ENCODE measurements at places on chromosomes 2 and 18.

- H3K27ac ChIP-seq: no peak overlapping the region
- H3K36me3 ChIP-seq: peaks cover 20% of the 10 kb centered on the region
- peaks cover 16% of the 10 kb centered on the region for H3K4me1 ChIP-seq
These were observed 165.4 kb upstream of the ZFP36L2 start for GRCh38 chr2:43391878-43392215.

- H3K27me3 ChIP-seq: no peaks in the 10 kb centered on the region
- H3K4me1 ChIP-seq: peaks cover 25% of the 10 kb centered on the region
- H3K27ac ChIP-seq: peak overlapping the region; percentile 47
These were observed 53.1 kb downstream of the SLC39A10 start for GRCh38 chr2:195709901-195710806.

- no peaks in the 10 kb centered on the region for H3K36me3 ChIP-seq
- H3K27ac ChIP-seq: no peak overlapping the region
- no peak for DNase-seq
- H3K4me3 ChIP-seq: no peak overlapping the region
- no peaks in the 10 kb centered on the region for H3K27me3 ChIP-seq
These were observed 70.8 kb downstream of the MYO3B start for GRCh38 chr2:170248574-170249393.

DNA sequence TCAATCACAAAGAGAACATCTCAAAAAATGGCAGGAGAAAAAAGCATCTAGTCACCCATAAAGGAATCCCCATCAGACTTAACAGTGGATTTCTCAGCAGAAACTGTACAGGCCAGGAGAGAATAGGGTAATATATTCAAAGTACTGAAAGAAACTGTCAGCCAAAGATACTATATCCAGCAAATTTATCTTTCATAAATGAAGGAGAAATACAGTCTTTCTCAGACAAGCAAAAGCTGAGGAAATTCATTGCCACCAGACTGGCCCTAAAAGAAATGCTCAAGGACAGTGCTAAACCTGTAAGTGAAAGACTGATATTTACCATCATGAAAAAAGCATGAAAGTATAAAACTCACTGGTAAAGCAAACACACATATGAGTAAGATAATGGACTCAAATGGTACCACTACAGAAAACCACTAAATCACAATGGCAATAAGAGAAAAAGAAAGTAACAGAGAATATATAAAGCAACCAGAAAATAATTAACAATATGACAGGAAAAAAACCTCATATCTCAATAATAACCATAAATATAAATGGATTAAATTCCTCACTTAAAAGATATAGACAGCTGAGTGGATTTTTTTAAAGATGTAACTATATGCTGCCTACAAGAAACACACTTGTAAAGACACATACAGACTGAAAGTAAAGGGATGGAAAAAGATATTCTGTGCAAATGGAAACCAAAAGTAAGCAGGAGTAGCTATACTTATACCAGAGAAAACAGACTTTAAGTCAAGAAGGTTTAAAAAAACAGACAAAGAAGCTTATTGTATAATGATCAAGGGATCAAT, 83.4 kb upstream of the STK39 start:
- H3K27me3 ChIP-seq: no peaks in the 10 kb centered on the region
- H3K36me3 ChIP-seq: no peaks in the 10 kb centered on the region
- no peak for DNase-seq
- H3K27ac ChIP-seq: no peak overlapping the region

GRCh38 chr2:22690096-22690495, 694.9 kb upstream of the KLHL29 start:
- no peak for DNase-seq
- H3K36me3 ChIP-seq: no peaks in the 10 kb centered on the region
- H3K27ac ChIP-seq: no peak overlapping the region
- no peaks in the 10 kb centered on the region for H3K27me3 ChIP-seq

DNA sequence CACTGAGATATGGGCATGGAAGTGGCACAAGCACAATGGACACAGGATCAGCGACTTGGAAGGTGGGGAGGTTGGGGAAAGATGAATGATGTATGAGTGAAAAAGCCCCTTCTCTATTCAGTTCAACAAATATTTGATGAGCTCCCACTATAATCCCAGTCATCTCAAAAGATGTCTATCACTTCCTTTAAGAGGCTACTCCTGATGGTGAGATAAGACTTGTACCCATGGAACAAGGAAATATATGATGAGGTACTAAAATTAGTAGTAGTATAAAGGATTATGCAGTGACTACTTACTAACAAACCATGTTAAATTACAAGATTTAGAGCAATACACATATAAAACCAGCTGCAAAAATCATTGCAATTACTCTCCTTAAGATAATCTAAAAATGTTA, 107.8 kb upstream of the COL5A2 start:
- H3K27ac ChIP-seq: peak overlapping the region; percentile 75
- no peaks in the 10 kb centered on the region for H3K36me3 ChIP-seq
- H3K27me3 ChIP-seq: no peaks in the 10 kb centered on the region
- DNase-seq: no peak

DNA sequence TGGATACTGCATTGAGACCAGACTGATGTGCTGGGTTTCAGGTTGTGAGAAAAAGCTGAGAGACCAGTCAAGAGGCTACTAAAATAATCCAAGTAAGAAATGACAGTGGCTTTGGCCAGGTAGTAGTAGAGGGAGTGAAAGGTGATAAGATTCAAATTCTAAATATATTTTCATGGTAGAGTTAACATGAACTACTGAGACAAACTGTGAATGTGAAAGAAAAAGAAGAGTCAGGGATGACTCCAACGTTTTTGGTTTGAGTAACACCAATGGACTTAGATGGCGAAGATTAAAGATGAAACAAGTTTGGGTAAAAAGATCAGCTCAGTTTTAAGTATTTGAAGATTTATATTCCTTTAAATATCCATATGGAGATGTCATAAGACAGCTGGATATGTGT, 209.4 kb downstream of the ZEB2 start:
- H3K27me3 ChIP-seq: no peaks in the 10 kb centered on the region
- H3K27ac ChIP-seq: no peak overlapping the region
- H3K36me3 ChIP-seq: no peaks in the 10 kb centered on the region
- no peaks in the 10 kb centered on the region for H3K4me1 ChIP-seq
- H3K4me3 ChIP-seq: no peak overlapping the region
- no peak for DNase-seq

DNA sequence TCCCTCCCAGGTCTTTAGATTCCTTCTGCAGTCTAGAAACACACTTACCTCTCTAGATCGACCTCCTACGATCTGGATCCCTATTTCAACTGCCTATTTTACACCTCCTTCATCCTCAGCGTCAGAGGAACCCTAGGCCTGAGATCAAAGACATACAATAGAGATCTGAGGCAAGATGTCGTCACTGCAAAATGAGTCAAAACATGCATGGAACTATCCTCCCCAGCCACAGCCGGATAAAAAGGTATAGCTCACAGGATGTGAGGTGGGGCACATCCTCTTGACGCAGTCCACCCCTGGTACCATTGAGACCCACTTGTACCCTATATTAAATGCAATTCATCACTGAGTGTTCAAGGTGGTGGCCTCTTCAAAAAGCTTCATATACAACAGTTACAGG, 63.7 kb upstream of the DNAJC10 start:
- no peaks in the 10 kb centered on the region for H3K4me1 ChIP-seq
- DNase-seq: no peak
- no peaks in the 10 kb centered on the region for H3K27me3 ChIP-seq
- no peak overlapping the region for H3K4me3 ChIP-seq
- no peak overlapping the region for H3K27ac ChIP-seq

- H3K27me3 ChIP-seq: no peaks in the 10 kb centered on the region
- no peak for DNase-seq
- H3K27ac ChIP-seq: no peak overlapping the region
- H3K4me1 ChIP-seq: peaks cover 23% of the 10 kb centered on the region
- no peak overlapping the region for H3K4me3 ChIP-seq
These were observed 19.7 kb downstream of the PTPN18 start for GRCh38 chr2:130375291-130376266.

DNA sequence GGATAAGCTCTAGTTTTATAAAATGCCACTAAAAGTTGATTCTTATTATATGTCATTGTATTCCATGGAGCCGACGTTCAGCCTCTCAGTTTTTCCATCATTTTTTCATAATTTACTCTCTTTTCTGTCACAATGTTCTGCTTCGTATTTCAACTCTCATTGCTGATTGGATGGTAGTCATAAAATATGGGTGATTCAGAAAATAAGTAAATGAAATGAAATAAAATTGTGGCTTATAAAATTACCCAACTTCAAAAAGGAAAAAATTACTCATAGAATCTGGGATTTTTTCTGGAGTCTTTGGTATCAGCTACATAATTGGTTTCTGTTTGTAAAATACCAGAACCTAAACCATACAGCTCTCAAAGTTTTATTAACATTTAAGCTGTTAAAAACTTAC, 139.7 kb upstream of the ITGA4 start:
- no peak overlapping the region for H3K4me3 ChIP-seq
- H3K4me1 ChIP-seq: no peaks in the 10 kb centered on the region
- no peak overlapping the region for H3K27ac ChIP-seq
- no peak for DNase-seq

- H3K27me3 ChIP-seq: no peaks in the 10 kb centered on the region
- no peaks in the 10 kb centered on the region for H3K36me3 ChIP-seq
- no peak overlapping the region for H3K4me3 ChIP-seq
- H3K27ac ChIP-seq: no peak overlapping the region
These were observed 134.7 kb downstream of the MSTN start for GRCh38 chr2:189927823-189928222.

GRCh38 chr2:51919395-51919794, 887.5 kb upstream of the NRXN1 start:
- H3K36me3 ChIP-seq: no peaks in the 10 kb centered on the region
- H3K4me1 ChIP-seq: no peaks in the 10 kb centered on the region
- DNase-seq: no peak
- H3K27me3 ChIP-seq: no peaks in the 10 kb centered on the region
- no peak overlapping the region for H3K27ac ChIP-seq

DNA sequence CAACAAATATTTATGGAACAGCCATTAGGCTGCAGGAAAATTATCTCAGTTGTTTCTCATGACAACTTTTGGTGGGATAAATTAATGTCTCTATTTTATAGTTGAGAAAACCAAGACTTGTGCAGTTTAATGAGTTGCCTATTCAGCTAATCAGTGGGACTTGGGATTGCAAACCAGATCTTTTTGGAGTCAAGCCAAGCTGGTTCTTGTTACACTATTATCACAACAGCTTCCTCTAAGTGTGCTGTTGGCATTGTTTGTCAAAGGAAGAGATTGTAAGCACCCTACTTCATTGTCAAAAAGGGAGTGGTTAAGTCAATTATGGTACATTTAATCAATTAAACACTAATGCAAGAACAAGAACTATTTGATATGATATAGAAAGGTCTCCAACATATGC, 119.2 kb downstream of the PAX3 start:
- DNase-seq: no peak
- no peaks in the 10 kb centered on the region for H3K36me3 ChIP-seq
- peaks cover 21% of the 10 kb centered on the region for H3K27me3 ChIP-seq
- no peak overlapping the region for H3K4me3 ChIP-seq
- H3K27ac ChIP-seq: no peak overlapping the region

DNA sequence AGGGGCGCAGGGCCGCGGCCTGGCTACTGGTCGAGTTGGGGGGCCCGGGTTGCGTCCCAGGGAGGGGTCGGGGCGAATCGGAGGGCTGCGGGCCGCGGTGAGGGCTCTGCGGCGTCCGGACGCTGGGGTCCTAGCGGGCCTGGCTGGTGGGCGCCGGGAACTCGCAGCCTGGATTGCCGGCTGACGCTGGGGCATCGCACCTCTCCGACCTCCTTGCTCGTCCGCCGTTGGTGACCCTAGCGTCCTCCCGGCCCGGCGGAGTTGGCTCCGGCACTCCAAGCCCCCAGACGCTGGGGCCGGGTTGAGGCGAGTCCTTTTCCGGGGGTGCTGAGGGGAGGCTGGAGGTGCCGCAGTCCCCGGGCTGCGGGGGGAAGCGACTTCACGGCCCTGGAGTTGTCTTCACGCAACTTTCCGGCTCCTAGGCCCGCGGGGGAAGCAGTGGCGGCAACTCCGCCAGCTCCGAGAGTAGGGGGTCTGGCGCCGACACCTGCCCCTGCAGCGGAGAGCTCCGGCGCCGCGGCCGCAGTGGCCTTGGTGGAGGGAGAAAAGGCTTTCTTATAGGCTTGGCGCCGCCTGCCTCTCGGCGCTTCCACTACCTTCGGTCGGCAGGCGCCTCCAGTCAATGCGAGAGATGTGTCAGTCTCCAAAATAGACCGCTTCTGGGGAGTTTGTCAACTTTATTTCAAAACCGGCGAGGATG, 70.3 kb downstream of the HAUS1 start:
- peak overlapping the region; percentile 80 for H3K4me3 ChIP-seq
- peak overlapping the region; percentile 48 for H3K27ac ChIP-seq
- DNase-seq: peak; percentile 50
- no peaks in the 10 kb centered on the region for H3K27me3 ChIP-seq

DNA sequence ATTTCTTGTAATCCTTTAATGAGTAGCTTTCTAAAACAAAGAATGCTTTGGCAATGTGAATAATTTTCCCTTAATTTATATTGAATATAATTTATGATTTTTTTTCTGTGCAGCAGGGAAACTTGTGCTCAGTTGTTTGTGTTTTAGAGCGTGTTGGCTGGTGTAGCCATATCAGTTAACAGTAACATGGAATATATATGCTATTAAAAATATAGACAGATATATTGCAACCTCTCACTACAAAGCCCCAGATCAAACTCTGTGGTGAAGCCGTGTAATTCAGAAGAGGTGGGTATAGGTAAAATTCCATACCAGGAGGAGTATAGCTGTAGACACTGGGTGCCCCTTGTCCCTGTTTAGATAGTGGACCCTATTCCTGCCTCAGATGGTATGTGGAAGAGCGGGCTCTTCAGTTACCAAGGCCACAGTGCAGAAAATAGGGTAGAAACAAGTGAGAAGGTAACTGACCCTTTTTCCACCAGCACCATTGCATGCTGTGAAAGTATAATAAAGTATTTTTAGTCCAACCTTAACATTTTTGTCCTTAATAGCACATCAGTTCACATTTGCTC, 18.1 kb upstream of the RASGRP3 start:
- no peak overlapping the region for H3K4me3 ChIP-seq
- H3K36me3 ChIP-seq: no peaks in the 10 kb centered on the region
- H3K27me3 ChIP-seq: no peaks in the 10 kb centered on the region

DNA sequence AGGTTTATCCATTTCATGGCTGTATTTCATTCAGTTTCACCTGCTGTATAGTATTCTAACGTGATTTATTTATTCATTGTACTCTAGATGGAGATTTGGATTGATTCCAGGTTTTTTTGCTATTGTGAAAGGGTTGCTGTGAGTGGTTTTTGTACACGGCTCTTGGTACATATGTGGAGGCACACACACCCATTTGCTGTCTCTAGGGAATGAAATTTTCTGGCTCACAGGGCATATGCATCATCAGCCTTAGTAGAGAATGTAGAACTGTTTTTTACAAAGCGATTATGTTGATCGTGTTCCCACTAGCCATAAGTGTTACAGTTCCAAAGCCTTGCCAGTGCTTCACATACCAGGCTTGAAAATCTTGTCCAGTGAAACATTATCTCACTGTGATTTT, 5.1 kb downstream of the SPTBN1 start:
- no peaks in the 10 kb centered on the region for H3K27me3 ChIP-seq
- H3K4me1 ChIP-seq: peaks cover 13% of the 10 kb centered on the region
- no peak overlapping the region for H3K27ac ChIP-seq

Data from SJSA1 (cell line).